ENCODE measurements at places on chromosomes 12 and 14.

GRCh38 chr12:128387811-128388422 lies 120.9 kb downstream of the TMEM132C start:
- no peak for DNase-seq

DNA sequence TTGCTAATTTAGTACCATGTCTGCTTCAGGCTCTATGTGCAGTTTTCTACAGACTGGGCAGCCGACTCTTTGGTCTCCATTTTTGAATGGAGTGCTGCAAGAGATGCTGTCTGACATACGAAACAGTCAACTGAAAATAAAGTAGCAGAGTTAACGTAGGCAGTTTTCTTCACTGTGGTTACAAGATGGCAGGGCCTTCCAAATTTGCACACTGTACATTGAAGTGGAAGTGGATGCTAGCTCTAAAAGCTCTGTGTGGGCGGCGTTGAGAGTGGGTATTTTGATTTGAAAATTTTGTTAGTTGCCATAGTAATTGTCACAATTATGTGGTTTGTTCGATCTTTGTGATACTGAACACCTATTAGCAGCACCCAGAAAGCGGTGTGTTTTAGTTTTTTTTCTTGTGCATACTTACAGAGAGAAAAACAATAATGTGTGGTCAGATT lies 154.9 kb upstream of the ATP2B1 start:
- DNase-seq, result no peak

- no peak for DNase-seq
Observed at GRCh38 chr12:3238196-3238595, 161.0 kb downstream of the TSPAN9 start.

GRCh38 chr12:50984586-50985298 lies 32.4 kb downstream of the HIGD1C start:
- no peak for DNase-seq

DNA sequence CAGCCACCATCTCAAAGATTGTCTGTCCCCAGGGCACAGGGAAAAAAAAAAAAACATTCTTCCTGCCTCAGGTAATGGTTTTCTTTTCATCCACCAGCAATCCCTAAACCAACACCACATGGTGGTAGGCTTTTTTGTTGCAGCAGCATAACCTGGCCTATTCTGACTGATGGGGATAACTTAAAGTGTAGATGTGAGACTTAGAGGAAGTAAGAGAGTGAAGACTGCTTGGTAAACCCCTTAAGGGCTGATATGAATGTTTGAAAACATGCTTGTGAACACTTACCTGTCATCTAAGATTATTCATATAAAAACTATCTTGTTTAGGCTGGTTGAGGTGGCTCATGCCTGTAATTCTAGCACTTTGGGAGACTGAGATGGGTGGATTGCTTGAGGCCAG lies 130.2 kb upstream of the RAP1B start:
- DNase-seq, result no peak

DNA sequence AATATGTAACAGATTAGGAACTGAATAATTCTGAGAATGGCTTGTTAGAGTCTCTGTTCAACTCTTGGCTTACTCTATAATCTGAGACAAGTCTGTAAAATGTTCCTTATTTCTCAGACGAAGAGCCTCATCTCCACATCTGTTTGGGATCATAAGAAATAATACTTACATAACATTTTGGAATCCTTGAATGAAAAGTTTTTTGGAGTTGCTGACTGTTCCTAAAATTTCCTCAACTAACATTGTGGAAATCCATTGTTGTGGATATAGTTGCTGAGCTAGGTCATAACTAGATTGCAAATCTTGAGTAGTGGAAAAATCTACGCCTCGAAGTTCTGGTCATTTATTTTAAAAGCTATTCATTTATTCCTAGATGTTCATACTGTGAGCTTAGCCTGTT lies 402.9 kb downstream of the ZFP36L1 start:
- no peak for DNase-seq

DNA sequence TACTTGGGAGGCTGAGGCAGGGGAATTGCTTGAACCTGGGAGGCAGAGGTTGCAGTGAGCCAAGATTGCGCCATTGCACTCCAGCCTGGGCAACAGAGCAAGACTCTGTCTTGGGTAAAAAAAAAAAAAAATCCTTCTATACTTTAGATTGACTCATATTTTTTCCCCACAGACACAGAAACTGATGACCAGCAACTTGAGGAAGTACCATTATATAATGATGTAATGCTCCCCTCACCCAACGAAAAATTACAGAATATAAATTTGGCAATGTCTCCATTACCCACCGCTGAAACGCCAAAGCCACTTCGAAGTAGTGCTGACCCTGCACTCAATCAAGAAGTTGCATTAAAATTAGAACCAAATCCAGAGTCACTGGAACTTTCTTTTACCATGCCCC lies 24.3 kb upstream of the SNAPC1 start:
- no peak for DNase-seq

GRCh38 chr14:20382526-20382925 lies 30.8 kb downstream of the TEP1 start:
- DNase-seq, result no peak

GRCh38 chr12:91213-91612 lies 24.6 kb downstream of the IQSEC3 start:
- no peak for DNase-seq

Measured in aorta (tissue), 5 donors.